ENCODE measurements at places on chromosomes 1 and 21. TPM values are rescaled to one million over a fixed set of nuclear protein-coding genes. Genes with fewer than 3 reads are reported as not detected.

Gene ARHGAP29
- total RNA-seq = 215 TPM

DNA sequence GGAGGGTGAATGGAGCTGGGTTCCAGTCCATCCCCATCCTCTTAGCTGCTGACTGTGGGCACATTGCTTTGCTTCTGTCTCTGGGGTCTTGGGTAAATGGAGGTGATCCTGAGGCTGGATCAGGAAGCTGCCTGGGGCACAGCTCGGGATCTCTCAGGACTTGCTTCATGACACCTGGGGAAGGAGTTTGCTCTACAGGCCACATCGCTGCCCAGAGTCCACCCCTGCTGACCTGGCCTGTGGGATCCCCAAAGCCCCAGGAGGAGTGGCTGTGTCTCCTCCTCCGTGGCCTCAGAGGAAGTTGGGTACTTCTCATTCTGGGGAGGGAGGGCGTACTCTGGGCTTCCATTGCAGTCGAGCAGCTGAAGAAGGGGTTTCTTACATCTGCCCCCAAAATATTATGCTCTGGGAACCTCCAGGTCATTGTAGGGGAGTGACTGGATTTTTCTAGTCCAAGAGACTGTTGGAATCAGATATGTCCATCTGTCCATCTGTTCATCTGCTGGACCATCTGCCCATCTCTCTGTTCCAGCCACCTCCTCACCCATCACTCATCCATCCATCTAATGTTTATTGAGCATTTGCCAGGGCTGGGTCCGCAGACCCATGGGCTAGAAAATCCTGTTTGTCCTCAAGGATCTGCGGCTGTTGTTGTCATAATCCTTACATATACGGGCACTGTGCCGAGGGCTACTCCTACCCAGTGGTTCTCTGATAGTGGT, 45.9 kb downstream of the ARHGEF10L start:
- H3K27me3 ChIP-seq = no peaks in the 10 kb centered on the region
- DNase-seq = no peak
- no peaks in the 10 kb centered on the region for H3K4me1 ChIP-seq
- no peak overlapping the region for H3K4me3 ChIP-seq

DNA sequence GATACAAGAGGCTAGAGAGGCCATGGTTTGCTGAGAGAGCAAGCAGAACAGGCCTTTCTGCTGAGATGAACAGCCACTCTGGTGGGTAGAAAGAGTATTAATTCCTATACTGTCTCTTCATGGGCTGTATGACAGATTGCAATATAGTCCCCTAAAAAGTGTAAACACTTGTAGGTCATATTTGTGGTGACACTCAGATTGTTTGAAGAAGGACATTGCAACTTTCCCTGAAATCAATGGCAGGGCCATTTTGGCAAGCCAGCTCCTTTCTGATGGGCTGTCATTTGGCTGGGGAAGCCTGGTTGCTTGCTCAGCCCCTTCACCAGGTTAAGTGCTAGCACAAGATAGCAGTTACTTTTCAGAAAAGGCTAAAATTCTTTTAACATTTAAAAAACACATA, 27.5 kb downstream of the RAB4A start:
- DNase-seq = no peak
- peaks cover 6% of the 10 kb centered on the region for H3K36me3 ChIP-seq
- H3K27ac ChIP-seq = no peak overlapping the region

DNA sequence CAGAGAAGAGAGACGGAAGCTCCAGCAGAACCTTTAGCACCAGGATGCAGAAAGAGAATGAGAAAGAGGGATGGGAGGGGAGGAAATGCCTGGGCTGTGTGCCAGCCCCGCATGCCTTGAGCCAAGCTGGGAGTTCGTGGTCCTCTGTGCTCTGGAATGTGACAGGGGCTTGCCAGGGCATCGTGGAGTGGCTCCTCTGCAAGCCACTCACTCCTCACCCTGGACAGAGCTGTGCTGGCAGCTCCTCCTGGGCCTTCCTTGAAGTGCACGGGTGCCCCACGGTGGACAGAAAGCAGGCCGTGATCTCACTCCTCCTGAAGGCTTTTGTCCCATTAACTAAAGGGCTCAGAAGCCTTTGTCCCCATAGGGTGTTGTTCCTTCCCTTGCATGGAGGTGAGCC, 34.8 kb upstream of the PRELP start:
- peaks cover 5% of the 10 kb centered on the region for H3K4me1 ChIP-seq
- no peak overlapping the region for H3K4me3 ChIP-seq

Gene ADORA3
- not detected for total RNA-seq

DNA sequence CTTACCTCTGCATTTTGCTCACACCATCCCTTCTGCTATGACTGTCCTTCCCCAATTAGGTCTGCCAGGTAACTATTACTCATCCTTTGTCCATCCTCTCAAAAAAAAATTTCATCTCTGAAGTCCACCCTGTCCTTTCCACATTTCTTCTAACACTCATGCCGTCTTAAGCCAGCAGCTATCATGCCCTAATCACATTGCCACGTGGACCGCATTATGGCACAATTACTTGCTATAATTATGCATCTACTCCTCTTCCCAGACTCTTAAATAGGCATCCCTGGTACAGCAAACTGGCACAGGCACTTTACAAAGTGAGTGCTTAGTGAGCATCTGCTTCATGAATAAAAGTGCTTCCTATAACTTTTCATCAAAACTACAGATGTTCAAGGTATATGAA, 295.4 kb upstream of the ESRRG start:
- no peaks in the 10 kb centered on the region for H3K27me3 ChIP-seq
- no peaks in the 10 kb centered on the region for H3K4me1 ChIP-seq
- H3K4me3 ChIP-seq = no peak overlapping the region
- H3K36me3 ChIP-seq = no peaks in the 10 kb centered on the region
- no peak overlapping the region for H3K27ac ChIP-seq
- no peak for DNase-seq

Gene DTL
- 26.5 TPM for total RNA-seq

DNA sequence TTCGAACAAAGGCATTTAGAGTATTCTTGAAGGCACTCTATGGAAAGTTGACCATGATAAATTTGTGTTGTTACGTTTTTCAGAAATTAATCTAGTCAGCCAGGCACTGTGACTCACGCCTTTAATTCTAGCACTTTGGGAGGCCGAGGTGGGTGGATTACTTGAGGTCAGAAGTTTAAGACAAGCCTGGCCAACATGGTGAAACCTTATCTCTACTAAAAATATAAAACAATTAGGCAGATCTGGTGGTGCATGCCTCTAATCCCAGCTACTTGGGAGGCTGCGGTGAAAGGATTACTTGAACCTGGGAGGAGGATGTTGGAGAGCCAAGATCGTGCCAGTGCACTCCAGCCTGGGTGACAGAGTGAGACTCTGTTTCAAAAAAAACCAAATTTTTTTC, 130.6 kb upstream of the BRINP3 start:
- no peak overlapping the region for H3K4me3 ChIP-seq
- H3K36me3 ChIP-seq = no peaks in the 10 kb centered on the region
- no peak overlapping the region for H3K27ac ChIP-seq
- no peak for DNase-seq

Gene SIM2
- not detected for total RNA-seq

DNA sequence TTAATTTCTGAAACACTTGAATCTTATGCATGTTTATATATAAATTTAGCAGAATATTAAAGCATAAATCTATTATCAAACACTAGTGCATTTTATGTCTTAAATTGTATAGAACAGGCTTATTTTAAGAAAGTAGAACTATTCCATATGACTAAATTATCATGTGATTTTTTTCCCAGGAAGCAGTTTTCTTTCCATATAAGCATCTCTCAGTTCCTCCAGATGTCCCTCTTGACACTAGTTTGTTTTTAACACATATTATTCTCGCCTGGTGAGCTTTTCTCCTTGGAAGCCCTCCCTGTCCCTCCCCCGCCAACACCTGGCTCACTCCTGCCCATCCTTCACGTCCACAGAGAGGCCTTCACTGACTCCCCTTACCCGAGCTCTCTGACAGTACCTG, 48.3 kb upstream of the BCAR3 start:
- no peak for DNase-seq
- H3K4me1 ChIP-seq = no peaks in the 10 kb centered on the region
- no peaks in the 10 kb centered on the region for H3K27me3 ChIP-seq
- H3K4me3 ChIP-seq = no peak overlapping the region
- H3K27ac ChIP-seq = no peak overlapping the region

DNA sequence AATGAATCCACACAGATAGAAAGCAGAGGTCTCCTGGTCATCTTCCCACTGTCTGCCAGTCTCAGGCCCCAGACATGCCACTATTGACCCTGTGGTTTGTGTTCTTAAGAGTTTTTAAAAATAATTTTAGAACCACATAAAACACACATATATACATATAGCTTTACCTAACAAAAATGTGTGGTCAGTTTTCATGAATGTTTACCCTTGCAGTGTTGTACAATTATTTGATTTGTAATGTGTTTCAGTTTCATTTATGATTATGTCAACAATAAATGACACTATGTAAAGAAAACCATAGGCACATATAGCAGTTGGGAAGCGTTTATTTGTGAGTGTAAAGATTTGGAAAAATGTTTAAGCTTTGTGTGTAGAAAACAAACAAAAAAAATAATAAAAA, 17.1 kb downstream of the CHAF1B start:
- no peak overlapping the region for H3K4me3 ChIP-seq
- DNase-seq = no peak
- H3K27ac ChIP-seq = no peak overlapping the region
- no peaks in the 10 kb centered on the region for H3K27me3 ChIP-seq

Gene FCGR2B
- total RNA-seq = not detected

DNA sequence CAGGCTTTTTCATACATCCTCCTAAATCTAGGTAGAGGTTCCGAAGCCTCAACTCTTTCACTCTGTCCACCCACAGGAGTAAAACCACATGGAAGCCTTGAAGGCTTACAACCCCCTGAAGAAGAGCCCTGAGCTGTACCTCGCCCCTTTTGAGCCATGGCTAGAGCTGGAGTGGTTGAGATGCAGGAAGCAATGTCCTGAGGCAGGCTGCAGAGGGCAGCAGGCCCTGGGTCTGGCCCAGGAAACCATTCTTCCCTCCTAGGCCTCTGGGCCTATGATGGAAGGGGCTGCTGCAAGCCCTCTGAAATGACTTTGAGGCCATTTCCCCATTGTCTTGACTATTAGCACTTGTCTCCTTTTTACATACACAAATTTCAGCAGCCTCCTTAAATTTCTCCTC, 1503.0 kb downstream of the KCNT2 start:
- no peaks in the 10 kb centered on the region for H3K4me1 ChIP-seq
- H3K27me3 ChIP-seq = no peaks in the 10 kb centered on the region
- no peak overlapping the region for H3K27ac ChIP-seq

- H3K4me3 ChIP-seq = no peak overlapping the region
- no peaks in the 10 kb centered on the region for H3K4me1 ChIP-seq
- no peak for DNase-seq
- H3K36me3 ChIP-seq = peaks cover 28% of the 10 kb centered on the region
- no peak overlapping the region for H3K27ac ChIP-seq
These were observed 32.2 kb downstream of the TFAP2E start for GRCh38 chr1:35605071-35605866.

Measured in endothelial cell of umbilical vein (primary cell).